A673 (cell line): ENCODE measurements at places on chromosomes 4 and X.

- no peak for DNase-seq
These were observed 97.5 kb downstream of the SNCA start for GRCh38 chr4:89739311-89739988.

- no peak for DNase-seq
These were observed 73.6 kb downstream of the FGFBP1 start for GRCh38 chr4:15864651-15865566.

- DNase-seq: peak; percentile 39
These were observed 234.8 kb downstream of the COL25A1 start for GRCh38 chr4:109067508-109068235.

DNA sequence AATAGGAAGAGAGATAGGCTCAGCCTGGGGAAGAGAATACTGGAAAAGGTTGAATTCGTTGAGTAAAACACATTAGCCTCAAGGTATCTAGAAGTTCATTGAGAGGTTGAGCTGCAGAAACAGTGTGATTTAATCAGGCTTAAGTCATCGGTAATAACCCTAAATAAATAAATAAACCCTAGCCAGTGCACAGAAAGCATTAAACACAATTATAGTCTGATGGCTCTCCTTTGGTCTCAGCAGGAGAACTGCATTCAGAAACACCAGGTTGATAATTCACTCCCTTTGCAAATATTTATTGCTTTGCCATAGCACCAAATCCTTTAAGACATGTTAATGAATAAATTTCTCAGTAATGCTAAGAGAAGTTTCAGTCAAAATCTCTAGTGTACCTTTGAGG lies 9.6 kb downstream of the DCX start:
- DNase-seq: no peak

DNA sequence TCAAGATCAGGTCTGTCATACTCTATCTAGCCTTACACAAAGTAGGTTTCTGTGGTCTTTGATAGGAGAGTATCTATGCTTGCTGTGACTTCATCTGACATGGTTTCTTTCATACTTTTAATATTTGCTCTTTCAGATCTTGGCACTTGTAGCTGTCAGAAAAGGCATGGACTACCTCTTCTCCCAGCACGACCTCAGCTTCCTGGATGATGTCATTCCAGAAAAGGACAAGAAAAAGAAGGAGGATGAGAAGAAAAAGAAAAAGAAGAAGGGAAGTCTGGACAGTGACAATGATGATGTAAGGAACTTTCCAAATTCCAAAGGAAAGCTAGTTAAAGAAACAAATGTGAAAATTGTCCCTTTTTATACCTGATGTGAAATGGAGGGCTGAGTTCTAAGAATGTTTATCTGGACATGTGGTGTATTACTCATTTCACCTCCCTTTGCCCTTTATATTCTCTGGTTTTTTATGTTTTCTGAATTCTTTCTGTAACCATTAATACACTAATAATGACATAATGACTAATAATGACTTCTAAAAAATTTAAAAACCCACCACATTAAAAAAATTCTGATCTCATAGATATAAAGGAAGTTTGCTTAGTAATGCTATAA lies 221.2 kb downstream of the SLC4A4 start:
- no peak for DNase-seq

- DNase-seq: no peak
These were observed 823.8 kb downstream of the CCSER1 start for GRCh38 chr4:90951037-90951436.

DNA sequence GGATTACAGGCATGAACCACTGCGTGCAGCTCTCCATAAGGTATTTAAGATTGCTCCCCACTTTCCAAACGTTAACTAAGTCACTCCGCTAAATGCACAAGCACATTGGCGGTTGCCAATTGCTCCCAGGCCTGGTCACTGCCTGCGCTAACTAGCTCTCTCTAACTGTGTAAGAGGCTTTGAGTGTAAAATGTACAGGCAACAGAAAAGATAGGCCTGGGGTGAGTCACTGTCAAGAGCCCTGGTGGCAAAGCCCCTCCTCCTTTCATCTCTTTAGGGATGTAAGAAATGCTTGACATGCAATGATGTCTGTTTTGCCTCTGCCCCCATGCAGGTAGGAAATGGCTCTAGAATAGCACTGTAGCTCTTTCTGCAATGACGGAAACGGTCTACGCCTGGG lies 329.7 kb upstream of the GATB start:
- DNase-seq: peak; percentile 76

GRCh38 chr4:7609316-7609715 lies 174.6 kb upstream of the PSAPL1 start:
- DNase-seq: no peak

GRCh38 chrX:65673857-65674203 lies 6.4 kb downstream of the MSN start:
- no peak for DNase-seq

DNA sequence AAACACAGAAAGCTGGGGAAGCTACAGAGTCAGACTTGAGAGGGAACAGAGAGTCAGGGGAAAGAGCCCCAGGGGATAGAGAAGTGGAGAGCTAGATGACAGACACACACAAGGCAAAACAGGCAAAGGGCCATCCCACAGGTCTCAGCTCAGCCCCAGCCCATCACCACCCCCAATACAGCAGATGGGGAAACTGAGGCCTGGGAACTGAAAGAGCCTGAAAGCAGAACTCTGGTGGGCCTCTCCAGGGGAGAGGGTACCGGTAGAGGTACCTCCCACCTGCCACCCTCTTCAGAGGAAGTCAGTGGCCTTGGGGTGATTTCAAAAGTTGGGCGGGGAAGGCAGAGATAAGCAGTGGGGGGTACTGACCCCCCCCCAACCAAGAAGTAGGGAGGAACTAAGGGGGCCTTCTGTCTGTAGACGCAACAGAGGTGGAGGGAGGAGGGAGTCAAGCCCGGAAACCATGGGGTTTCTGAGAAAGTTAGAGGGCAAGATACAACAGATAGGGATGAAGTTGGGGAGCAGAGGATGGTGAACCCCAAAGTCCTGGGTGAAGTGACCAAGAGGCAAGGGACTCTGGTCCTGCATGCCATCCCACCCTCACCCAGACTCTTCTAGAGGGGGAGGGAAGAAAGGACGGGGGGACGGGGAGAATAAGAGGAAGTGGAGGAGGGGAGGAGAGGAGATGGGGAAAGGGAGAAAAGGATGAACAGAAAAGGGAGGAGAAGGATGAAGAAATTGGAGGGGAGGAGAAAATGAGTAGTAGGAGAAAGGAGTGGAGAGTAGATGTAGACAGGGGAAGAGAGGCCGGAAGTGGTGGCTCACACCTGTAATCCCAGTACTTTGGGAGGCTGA lies 3.2 kb downstream of the GATA1 start:
- no peak for DNase-seq

GRCh38 chr4:4490041-4490440 lies 51.8 kb downstream of the STX18 start:
- no peak for DNase-seq

GRCh38 chrX:39516427-39516841 lies 581.3 kb downstream of the BCOR start:
- DNase-seq: no peak

- no peak for DNase-seq
These were observed 68.8 kb downstream of the ABLIM2 start for GRCh38 chr4:8089862-8090261.

GRCh38 chrX:19545651-19546050 lies 30.3 kb upstream of the MAP3K15 start:
- no peak for DNase-seq

DNA sequence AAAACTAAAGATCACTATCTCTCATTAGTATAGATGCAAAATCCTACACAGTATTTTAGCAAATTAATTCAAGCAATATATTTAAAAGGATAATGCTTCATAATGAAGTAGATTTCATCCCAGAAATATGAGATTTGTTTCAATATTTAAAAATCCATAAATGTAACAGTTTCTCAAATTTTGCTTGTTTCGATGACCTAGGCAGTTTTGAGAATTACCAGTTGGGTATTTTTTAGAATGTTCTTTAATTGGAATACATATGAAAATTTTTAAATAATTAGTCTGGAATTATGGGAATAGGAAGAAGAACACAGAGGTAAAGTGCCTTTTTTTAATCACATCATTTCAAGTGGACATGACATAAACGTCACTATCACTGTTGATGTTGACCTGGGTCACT lies 192.3 kb downstream of the FBXO8 start:
- DNase-seq: no peak

- no peak for DNase-seq
These were observed 19.8 kb upstream of the ZXDA start for GRCh38 chrX:57930051-57930450.

DNA sequence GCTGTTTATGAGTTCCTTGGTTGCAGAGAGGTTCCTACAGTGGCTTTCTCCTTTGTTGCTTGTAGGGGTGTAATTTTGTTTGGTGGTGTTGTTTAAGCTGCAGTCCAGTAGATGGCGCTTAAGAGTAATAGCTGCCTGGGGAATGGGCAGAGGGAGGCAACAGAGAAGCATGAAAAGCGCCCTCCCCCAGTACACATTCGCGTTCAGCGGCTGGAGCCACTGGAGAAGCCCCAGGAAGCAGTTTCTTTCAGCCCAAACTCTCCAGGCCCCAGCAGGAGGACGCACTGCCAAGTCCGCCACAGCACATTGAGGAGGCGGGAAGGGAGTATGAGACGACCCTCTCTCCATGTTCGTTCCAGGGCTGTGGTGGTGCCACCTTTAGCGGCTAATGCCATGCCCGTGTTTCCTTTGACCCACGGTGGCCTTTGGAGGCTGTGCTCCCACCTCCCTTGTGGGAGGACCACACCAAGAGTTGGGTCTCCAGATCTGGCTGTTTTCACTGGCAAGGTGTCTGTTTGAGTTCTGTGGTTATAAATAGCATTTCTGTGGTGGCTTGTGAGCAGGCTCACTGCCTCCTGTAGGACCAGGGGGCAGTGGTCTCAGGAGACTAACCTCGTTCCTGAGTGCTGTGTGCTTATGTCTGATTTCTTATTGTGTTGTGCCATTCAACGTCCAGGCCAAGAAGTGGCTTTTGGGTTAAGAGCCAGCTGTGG lies 252.3 kb downstream of the ARHGAP10 start:
- peak; percentile 87 for DNase-seq

DNA sequence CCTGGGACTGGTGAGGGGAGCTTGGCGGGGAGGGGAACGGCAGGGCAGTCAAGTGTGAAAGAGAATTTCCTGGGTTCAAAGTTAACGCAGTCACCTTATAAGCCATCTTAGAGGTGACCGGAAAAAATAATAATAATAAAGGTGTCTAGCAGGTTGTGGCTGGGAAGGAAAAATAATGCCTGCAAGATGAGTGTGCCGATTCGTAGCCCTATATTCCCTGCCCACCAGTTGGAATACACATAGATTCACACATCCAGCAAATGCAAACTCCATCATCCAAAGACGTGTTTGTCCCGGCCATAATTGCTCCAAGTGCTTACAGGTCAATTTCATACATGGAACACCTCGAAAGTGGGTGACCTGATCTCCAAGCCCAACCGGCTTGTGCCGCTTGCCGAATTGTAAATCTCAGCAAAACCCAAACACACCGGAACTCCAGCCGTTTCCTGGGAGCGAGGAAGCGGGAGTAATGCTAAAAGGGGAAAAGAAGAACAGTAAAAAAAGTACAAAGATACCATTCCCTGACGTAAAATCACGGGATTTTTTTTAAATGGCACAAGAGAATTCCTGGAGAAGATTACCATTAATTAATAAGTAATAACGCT lies 1.3 kb upstream of the FAT1 start:
- peak; percentile 52 for DNase-seq

- peak; percentile 5 for DNase-seq
These were observed at the start of gene NPY2R for GRCh38 chr4:155208258-155209054. Gene NPY2R (plus strand): TSS chr4:155208636. CDS start chr4:155213940, 5,304 bp downstream.

DNA sequence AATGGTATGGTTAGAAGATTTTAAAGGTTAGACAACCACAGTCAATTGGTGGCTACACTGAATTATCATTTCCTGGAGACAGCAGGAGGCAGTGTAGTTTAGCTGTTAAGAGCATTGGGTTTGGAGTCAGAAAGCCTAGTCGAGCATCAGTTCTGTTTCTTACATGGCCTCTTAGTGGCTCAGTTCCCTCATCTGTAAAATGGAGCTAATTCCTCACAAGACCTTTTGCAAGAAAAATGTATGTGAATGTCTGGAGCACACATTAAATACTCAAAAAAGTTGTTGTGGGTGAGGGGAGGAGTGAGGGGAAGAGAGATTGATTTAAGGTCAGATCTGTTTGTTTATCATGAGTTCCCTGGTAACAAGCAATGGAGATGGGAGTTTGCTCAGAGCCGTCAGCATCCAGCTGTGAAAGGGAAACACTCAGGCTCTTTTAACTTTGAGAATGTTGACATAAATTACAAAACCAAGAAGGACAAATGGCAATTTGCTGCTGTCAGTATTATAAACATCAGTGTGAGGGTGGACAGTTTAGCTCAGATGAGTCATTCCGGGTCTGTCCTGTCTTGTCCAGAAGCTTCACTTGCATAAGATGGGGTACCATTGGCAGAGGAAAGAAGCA lies 98.2 kb upstream of the PGRMC2 start:
- DNase-seq: peak; percentile 49

GRCh38 chr4:128831531-128832242 lies 22.2 kb downstream of the JADE1 start:
- peak; percentile 41 for DNase-seq

DNA sequence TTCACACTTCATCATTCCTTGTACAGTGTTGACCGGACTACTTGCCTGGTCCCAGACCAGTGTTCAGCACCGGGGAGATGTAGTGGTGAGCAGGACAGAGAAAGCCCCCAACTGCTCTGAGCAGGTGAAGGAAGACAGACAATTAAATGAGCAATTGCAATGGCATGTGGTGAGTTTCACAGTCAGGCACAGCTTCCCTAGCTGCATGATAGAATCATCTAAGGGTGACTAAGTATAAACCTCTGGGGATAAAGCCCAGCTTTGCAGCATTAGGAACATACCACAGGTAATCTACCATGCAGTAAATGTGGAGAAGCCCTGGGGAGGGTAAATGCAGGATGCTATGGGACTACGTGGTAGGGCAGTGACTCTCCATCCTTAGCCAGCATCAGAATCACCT lies 47.8 kb downstream of the TMA16 start:
- no peak for DNase-seq

DNA sequence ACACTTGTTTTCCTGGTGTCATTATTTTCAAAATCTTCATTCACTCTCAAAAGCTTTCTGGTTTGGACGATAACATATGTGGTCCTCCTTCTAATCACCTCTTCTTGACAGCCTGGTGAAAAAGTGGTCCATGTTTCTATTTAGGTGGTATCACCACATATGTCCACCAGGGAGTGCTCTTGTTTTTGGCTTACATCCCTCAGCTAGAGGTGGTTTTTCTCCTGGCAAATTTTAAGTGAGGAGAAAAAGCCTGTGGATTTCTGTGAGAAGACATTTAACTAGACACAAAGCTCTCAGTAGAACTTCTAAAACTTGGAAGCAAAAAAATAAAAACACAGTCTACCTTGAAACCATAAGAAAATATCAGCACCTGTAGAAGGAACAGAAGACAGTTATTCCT lies 58.0 kb upstream of the FRMPD4 start:
- DNase-seq: peak; percentile 37

- peak; percentile 20 for DNase-seq
These were observed 232.7 kb downstream of the ARHGAP24 start for GRCh38 chr4:85707611-85708010.
